ENCODE measurements at places on chromosomes 5 and 9.

DNA sequence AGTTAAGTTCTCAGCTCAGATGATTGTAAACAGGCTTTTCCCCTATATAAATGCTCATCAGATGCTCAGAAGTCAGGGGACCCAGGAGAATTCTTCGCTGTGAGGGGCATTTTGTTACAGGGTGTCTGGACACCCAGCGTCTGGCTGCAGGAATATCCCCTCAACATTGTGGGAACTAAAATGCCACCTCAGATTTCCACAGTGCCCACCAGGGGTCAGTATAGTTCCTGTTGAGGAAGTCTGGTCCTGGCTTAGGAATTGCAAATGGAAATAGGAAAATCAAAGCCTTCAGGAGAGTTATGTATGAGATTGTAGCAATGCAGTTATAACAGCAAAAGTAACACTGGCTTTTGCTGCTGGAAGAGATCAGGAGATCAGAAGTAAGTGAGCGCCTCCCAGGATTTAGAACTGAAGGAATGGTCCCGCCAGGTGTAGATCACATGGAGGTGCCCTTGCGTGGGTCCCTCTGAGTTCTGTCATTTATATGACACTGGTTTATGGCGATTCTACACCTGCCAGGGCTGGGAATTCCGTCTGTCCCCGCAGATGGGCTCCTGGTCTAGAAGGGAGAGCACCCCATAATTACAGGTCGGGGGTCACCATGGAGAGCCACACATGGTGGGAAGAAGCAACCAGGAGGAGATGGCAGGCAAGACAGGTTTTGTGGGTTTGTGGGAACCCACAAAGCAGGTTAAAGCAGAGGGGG lies 47.1 kb upstream of the CTSL start:
- DNase-seq = peak; percentile 80

GRCh38 chr9:128575469-128575868 lies 23.1 kb downstream of the SPTAN1 start:
- DNase-seq = no peak

DNA sequence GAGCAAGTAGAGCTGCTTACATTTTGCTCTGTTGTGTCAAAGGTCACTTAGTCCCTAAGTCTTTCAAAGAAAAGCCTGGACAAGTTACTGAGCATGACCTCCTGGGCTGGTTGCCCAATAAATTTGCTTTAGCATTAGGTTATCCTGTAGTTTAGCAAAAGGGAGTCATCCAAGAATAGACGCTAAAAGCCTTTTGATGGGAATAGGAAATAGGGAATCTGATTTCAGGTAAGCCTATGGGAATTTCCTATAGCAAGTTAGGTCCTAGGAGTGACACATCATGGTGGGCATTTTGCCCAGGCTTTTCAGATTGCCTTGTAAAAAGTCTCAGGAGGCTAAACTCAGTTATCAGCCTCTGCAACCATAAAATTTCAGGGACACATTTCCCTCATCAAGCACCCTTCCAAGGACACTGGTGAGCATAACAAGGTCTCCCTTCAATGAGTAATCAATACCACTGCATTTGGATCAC lies 67.6 kb upstream of the RANBP3L start:
- no peak for DNase-seq

DNA sequence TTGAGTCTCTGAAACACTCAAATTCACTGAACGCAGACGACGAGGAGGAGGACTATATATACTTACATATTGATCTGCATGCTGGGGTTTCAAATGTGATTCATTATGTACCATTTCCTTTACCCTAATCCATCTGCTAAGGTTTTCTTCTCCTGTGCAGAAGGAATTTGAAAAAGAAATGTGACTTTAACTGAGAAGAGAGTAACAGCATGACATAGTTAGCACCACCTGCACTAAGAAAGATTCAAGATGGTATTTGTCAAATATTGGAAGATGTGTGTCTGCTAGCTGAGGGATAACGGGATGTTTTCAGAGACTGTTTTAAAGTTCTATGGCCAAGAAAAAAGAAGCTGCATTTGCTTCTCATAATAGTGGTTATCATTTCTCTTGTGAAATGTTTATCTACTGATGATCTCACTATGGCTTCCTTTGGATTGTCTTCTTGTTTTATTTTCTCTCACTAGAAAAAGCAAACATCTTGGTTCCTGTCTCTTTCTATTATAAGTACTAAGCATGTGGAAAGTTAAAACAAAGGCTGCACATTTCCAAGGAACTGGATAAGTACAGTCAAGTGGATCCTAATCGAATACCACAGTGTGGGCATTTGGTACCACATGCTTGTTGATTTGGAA lies 89.8 kb upstream of the TLE4 start:
- DNase-seq = no peak

DNA sequence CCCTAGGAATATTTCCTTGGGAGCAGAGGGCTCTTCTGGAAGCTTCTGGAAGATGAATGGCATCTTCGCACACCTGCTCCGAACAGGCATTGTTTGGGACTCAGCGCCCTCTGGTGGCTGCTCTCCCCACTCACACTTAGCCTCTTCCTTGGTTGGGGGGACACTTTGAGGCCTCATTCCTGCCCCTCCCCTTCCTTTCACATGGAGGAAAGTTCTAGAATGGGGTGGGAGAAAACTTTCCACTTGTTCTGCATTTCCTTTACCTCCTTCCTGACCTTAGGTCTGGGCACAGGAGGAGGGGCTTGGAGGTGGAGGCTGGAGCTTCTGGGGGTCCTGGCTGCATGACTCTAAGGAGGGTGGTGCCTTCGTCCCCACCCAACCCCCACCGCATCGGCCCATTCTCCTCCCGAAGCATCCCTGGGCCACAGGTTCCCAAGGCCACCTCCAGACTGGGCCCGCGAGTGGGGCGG lies 19.3 kb upstream of the SMIM32 start:
- DNase-seq = peak; percentile 58

- DNase-seq = no peak
Measured at GRCh38 chr9:136370687-136371532, 2.6 kb downstream of the CARD9 start.

DNA sequence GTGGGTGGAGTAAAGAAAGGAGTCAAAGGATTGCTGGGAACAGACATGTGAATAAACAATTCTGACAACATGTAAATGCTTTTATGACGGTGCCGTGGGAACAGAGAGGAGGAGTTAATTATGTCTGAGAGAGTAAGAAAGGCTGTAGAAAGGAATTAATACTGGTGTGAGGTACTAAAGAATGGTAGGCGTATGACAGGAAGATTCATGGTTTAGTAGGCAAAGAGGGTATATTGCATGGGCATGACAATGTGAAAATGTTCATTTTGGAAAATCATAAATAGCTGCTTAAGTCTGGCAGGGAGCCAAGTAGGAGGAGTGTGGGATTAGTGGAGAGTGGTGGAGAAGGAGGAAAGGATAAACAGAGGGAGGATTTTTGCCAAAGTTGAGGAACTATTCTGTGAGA lies 19.7 kb downstream of the NAA35 start:
- no peak for DNase-seq

DNA sequence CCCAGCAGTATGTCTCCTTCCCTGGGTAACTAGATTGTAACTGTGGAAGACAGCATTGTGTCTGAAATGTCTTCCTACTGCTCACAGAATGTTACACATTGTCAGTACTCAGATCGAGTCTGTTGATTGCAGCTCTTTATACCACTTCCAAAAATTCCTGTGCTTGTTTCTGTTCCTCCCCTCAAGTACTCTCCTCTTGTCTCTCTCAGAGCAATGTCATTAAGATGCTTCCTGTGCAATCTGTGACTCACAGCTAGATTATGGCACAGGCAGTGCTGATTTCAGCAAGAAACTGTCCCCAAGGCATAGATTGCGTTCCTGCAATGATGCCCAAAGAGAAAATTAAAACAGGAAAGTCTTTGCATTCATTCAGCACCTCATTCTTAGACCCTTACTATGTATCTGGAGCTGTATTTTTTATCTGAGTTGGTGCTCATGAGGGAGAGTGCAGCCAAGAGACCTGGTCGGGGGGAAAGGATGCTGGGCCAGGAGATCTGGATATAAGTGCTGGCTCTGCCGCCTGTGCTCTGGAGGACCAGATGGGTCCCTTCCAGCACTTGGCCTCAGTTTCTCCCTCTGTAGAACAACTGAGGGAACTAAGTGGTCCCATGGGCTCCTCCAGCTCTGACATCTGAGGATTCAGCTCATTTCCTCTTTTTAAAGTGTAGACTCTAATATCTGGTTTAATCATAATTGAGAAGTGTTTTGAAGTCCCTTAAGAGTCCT lies 40.8 kb upstream of the GNPDA1 start:
- peak; percentile 45 for DNase-seq

DNA sequence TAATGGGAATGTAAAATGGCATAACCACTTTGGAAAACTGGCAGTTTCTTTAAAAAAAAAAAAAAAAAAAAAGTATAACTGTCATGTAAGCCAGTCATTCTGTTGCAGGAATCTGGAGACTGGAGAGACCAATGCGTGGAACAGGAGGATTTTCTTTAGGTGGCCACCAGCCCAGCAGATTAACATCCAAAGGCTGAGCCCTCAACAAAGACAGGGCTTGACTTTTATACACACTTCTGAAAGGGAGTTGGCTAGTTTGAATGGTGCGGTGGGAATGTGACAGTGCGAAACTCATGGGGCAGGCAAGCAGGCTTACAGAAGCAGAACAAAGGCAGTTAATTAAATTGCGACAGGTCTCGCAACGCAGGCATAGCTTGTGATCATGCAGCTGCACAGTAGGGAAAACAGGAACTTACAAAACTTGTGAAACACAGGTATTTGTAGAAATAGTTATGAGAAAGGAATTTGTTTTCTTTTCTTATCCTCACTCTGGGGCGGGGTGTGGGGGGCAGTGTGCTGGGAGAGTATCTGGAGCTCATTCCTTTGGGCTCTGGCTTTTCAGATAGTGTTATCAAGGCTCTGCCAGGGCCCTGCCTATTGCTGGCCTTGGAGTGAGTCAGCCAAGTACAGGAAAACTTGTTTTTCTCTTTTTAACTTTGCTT lies 12.0 kb downstream of the UIMC1 start:
- no peak for DNase-seq

- no peak for DNase-seq
Measured at GRCh38 chr5:128711216-128711615, 173.2 kb upstream of the FBN2 start.

DNA sequence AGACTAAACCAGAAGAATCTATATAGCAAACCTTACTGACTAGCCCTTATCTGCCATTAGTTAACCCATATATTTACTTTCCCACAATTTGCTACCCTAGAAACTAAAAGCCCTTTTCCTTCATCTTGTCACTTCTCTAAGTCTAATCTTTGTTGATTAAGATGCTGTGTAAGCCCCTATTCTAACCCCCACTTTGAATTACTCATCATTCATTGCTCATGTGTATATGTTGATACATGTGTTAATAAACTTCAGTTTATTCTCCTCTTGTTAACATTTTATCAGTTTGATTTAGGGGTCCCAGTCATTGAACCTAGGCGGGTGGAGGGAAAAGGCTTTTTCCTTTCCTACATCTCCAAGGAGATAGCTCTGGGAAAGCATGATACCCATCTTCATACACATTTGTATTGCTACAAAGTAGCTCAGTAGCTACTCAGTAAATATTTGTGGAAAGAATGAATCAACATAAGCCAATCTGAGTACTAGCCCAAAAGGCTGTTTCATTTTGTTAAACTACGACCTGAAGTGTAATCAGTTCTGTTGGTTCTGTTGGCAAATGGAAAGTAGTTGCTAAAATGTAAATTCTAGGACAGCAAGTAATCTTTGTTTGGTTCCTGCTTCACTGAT lies 35.1 kb upstream of the NDFIP1 start:
- no peak for DNase-seq

GRCh38 chr5:31656806-31657205 lies 17.9 kb downstream of the PDZD2 start:
- no peak for DNase-seq

DNA sequence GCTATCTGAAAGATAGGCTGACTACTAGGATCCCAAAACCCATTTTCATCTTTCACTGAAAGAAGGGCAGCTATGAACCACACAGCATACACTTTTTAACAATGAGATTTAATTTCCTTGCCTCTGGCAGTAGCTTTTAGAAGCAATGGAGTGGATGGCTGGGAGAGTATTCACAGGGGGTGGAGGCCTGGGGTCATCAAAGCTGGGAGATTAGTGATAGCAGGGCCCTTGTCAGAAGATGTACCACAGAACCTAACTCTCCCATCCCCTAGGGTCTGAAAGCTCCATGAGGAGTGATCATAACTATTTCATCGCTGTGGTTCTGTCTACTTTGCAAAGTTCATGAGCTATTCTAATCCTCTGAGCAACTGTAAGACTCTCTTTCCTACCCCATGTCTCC lies 332.2 kb downstream of the PRELID2 start:
- DNase-seq = no peak

DNA sequence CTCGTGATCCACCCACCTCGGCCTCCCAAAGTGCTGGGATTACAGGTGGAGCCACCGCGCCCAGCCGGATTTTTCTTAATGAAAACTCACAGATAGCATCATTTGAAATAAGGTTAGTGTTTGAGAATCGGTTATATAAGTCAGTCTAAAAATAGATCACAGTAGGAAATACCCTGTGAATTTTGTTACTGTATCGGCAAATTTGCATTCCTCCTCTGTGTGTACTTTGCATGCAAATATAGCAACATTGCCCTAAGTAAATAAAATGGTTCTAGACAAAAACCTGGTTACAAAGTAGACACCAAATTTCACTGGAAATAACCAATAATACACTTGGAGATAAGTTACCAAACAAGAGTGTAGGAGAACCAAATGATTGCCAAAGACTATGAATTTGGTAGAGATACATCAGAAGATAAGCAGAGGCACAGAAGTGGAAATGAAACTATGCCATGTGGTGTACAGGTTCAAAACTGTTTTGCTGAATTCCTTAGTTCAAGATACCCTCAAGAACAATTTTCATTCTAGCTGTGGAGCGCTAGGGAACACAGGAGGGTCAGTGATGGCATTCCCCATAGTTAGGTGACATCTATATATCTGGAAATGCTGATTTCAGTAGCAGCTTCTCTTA lies 58.1 kb downstream of the ICE1 start:
- no peak for DNase-seq

DNA sequence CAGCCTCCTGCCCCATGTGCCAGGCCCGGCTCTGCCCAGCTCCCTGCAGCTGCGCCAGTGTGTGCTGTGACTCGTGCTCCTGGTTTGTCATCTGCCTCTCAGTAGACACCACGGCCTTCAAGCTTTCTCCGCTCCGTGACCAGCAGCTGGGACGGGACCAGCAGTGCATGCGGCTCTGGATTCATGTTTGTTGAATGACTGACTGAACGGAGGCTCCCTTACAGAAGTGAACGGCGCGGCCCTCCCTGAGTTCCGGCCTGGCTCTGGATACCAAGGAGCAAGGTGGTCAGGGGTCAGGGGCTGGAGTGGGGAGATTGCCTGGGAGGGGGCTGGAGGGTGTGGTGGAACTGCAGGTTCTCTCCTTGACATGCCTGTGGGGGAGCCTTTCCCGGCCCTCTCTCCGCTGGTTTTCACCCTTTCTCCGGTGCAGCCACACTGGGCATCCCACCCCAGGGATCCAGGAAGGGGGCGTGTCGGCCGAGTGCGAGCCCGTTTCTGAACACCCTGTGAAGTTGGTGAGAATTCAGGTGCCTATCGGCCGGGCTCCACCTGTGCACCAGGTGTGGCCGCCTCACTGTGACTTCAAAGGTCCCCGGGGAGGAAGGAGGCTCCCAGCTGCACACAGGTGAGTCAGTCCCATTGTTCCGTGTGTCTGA lies 11.1 kb upstream of the CEP72 start:
- no peak for DNase-seq
